ENCODE measurements at places on chromosomes 6 and 20. TPM values are rescaled to one million over a fixed set of nuclear protein-coding genes. Genes with fewer than 3 reads are reported as not detected.

Gene TINAG
- not detected for total RNA-seq

Gene POU5F1
- not detected for total RNA-seq

Gene HLA-DQA2
- not detected for total RNA-seq

Gene PRR3
- total RNA-seq = 17.9 TPM

Gene DACT2
- not detected for total RNA-seq

Gene BEND3
- total RNA-seq = 2.1 TPM

Gene SYNDIG1
- 0.47 TPM for total RNA-seq

Gene TTK
- 32.3 TPM for total RNA-seq

Gene PACRG
- not detected for total RNA-seq

Gene C6orf58
- total RNA-seq = not detected

Gene PTCRA
- not detected for total RNA-seq

Gene HEY2
- not detected for total RNA-seq

Gene VGLL2
- 0.50 TPM for total RNA-seq

Gene WFDC12
- not detected for total RNA-seq

Gene SAMD3
- total RNA-seq = not detected

Gene SDC4
- total RNA-seq = 88.4 TPM

Gene SIRPG
- not detected for total RNA-seq

Gene SPAG4
- total RNA-seq = 0.45 TPM

Gene SGK2
- 0.23 TPM for total RNA-seq

Gene IMPG1
- 0.14 TPM for total RNA-seq

Gene SNAP25
- total RNA-seq = 1.2 TPM

Gene RNF182
- 3.5 TPM for total RNA-seq

Gene ZNF391
- 0.37 TPM for total RNA-seq

Gene PROKR2
- total RNA-seq = not detected

Gene CLDN20
- not detected for total RNA-seq

Gene SOX18
- 0.19 TPM for total RNA-seq

Gene NHSL1
- total RNA-seq = 3.1 TPM

Gene NTSR1
- not detected for total RNA-seq

Gene SAPCD1
- 2.8 TPM for total RNA-seq

Gene CTAGE9
- not detected for total RNA-seq

Gene NKAIN2
- total RNA-seq = 0.45 TPM

Gene FAM162B
- not detected for total RNA-seq

Gene PI16
- total RNA-seq = not detected

Gene OR2H2
- not detected for total RNA-seq

Gene BPIFB2
- not detected for total RNA-seq

Gene TBX18
- 0.48 TPM for total RNA-seq

Gene LIME1
- 0.27 TPM for total RNA-seq

Gene MRPL18
- 120 TPM for total RNA-seq

Gene COL21A1
- 0.41 TPM for total RNA-seq

Gene EDN1
- 6.7 TPM for total RNA-seq

Gene PGC
- total RNA-seq = not detected

Gene IL17A
- not detected for total RNA-seq

Gene HLA-DRB5
- total RNA-seq = not detected

Gene STMND1
- total RNA-seq = not detected

Gene PSMF1
- total RNA-seq = 92.5 TPM

Gene C6orf52
- not detected for total RNA-seq

Gene TGM3
- not detected for total RNA-seq

Gene UBD
- 1.1 TPM for total RNA-seq

Gene PLA2G7
- total RNA-seq = not detected

Gene SIRPA
- 10.6 TPM for total RNA-seq

Gene CDH26
- 0.21 TPM for total RNA-seq

Gene CNKSR3
- total RNA-seq = 8.3 TPM

Gene PAX1
- total RNA-seq = not detected

Gene EPHA7
- 5.6 TPM for total RNA-seq

Gene APOBEC2
- total RNA-seq = not detected
